Stimulated activated CD4-positive, alpha-beta T cell treated with anti-CD3 and anti-CD28 coated beads, Interleukin-15, amount 100 ng/mL, for 48 hours (primary cell): ENCODE measurements at places on chromosomes 2 and 18.

GRCh38 chr2:54212456-54212855 is 43.6 kb downstream of the TSPYL6 start:
- no peak for DNase-seq

- DNase-seq = no peak
Measured at GRCh38 chr2:42071791-42072190, 24.0 kb downstream of the PKDCC start.

GRCh38 chr2:153940511-153940910 is 68.8 kb downstream of the GALNT13 start:
- DNase-seq = no peak

- no peak for DNase-seq
Measured at GRCh38 chr2:124001696-124002430, 23.2 kb upstream of the CNTNAP5 start.

DNA sequence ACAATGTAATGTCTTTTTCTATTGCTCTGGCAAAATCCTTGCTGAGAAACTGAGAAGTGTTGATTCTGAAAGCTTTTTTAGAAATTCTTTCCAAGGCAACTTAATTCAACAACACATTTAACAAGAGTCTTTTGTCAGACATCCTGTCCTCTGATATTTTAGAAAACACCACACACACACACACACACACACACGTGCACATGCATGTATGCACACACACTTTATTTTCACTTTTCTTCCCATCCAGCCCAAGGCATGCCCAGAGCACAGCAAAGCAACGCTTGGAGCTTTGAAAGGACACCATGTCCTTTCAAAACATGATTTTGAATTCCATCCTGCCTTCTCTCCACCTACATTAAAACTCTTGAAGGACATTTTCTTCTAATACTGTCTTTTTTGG is 116.1 kb downstream of the ATL2 start:
- no peak for DNase-seq

- no peak for DNase-seq
Measured at GRCh38 chr18:32167980-32168730, 21.7 kb upstream of the MEP1B start.

GRCh38 chr2:105798595-105798994 is 53.9 kb downstream of the NCK2 start:
- DNase-seq = no peak

GRCh38 chr2:184783576-184783975 is 185.2 kb downstream of the ZNF804A start:
- DNase-seq = no peak

DNA sequence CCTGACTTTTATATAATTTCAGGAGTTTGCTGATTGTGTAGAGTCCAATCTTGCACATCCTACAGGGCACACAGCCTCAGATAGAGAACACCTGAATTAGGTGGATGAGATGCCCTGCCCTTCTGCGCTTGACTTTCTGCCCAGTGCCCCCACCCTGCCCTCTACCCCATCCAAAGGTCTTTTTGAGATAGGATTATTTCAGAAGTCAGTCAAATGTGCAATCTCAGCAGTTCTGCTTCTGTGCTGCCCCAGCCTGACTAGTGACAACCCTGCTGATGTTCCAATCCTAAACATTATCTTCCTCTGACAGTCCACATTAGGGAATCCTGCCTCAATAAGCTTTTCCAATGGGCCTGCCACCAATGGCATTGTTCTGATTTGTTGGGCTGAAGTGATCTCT is 411.5 kb downstream of the TGIF1 start:
- no peak for DNase-seq

DNA sequence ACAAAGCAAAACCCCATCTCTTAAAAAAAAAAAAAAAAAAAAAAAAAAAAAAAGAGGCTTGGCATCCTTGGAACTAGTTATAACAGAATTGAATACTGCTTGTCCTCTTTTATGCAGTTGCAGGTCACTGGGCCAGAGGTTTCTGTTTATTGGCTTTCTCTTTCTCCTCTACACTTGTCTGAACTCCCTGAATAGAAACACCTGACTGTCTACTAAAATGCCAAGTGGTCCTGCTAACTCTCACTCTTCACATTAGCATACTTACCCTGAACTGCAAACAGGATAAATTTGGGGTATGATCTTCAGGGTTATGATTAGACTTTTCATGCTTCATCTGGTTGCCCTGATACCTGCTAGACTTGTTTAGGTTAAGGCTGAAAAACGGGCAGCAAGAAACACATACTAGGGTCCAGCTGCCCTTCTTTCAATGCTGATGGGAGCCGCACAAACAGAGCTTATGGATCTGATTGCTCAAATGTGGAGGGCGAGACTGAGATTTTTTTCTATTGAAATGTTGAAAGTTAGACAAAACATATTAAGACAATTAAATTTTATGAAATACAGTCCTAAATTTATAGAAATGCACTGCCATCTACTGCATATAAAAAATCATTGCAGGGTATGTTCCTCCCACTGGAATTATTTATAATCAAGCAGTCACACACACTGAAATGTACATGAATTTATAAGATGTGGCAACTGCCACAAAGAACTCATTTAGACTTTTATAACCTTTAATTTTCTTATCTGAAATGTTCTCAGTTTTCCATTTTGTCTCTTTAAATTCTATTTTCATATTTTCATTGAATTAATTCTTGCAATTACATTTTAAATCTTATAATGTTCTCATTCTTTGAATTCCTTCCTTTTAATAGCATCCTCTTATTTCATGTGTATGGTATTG is 40.8 kb downstream of the GTF3C3 start:
- no peak for DNase-seq
